NCI-H2081 (cell line): ENCODE measurements at places on chromosomes 16 and 17.

- no peak for DNase-seq
Measured at GRCh38 chr16:10995565-10995964, 51.2 kb downstream of the CLEC16A start.

GRCh38 chr17:47204722-47205418, 4.3 kb upstream of the MYL4 start:
- no peak for DNase-seq

GRCh38 chr17:46179375-46179999, 13.7 kb downstream of the KANSL1 start:
- DNase-seq, result no peak

- DNase-seq, result no peak
Measured at GRCh38 chr16:55039931-55040330, 109.3 kb downstream of the IRX5 start.

GRCh38 chr17:3826191-3826590, 19.9 kb downstream of the NCBP3 start:
- no peak for DNase-seq

GRCh38 chr16:85944572-85945423, 45.8 kb downstream of the IRF8 start:
- no peak for DNase-seq

DNA sequence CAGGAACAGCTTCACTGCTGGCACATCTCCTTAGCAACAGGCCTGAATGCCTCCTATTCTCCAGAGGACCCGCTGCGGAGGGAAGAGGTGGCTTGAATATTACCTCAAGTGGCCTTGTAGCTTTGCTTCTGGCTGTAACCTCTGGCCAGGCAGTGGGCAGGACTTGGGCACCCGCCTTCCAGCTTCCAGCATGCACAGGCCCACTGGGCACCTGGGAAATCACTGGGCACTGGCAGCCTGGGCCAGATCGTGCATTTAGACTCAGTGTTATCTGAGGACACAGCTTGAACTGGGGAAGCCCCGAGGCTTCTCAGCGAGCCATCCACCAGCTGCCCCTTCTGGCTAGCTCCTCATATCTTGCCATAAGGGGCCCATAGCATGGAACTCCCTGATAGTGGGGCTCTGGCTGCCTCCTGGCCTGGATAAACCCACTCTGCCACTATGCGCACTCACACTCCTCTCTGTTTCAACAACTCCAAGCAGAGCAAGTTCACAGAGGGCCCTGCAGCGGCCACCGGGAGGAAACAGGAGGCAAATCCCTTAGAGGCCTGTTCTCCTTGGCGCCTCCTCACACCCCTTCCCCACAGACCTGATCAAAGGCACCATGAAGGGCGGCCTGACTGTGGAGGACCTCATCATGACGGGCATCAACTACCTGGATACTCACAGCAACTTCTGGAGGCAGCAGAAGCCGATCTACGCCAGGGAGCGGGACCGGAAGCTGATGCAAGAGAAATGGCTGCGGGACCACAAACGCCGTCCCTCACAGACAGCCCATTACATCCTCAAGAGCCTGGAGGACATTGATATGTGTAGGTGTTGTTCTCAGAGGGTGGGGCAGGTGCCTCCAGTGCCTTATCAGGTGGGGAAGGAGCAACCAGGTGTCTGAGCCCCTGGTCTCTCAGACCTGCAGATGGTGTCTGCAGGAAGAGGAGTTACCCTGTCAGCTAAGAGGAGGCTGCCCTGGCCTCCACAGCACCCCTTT, 7.8 kb downstream of the ODAD4 start:
- DNase-seq, result no peak

- DNase-seq, result no peak
Measured at GRCh38 chr17:795276-795675, 13.1 kb downstream of the MRM3 start.

- DNase-seq, result no peak
Measured at GRCh38 chr17:78960928-78961327, 18.8 kb downstream of the LGALS3BP start.

DNA sequence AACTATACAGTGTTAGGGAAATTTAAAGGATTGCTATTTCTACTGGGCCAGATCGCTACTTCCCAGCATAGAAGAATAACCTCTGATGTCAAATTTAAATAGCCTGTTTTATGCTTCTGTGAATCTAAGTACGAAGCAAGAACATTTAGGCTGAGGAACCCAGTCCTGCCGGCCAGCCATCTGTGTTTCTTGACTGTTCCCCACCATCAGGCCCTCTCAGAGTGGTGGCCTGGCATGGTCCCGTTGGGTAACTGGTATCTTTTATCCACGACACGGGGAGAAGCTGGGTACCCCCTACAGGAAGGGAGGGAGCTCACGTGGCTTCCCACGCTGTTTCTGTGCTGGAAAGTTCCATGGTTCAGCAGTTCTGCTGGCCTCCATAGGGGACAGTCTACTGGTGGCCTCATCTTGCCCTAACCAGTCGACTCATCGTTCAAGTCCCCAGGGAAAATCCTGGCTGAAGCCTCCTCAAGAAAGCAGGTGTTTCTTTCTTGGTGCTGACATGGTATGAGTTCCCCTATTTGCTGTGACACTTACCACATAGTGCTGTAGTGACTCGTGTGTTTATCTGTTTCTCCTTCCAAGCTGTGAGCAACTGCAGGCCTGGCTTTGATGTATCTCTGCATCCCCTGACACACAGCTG, 201.7 kb upstream of the NLRP1 start:
- no peak for DNase-seq

DNA sequence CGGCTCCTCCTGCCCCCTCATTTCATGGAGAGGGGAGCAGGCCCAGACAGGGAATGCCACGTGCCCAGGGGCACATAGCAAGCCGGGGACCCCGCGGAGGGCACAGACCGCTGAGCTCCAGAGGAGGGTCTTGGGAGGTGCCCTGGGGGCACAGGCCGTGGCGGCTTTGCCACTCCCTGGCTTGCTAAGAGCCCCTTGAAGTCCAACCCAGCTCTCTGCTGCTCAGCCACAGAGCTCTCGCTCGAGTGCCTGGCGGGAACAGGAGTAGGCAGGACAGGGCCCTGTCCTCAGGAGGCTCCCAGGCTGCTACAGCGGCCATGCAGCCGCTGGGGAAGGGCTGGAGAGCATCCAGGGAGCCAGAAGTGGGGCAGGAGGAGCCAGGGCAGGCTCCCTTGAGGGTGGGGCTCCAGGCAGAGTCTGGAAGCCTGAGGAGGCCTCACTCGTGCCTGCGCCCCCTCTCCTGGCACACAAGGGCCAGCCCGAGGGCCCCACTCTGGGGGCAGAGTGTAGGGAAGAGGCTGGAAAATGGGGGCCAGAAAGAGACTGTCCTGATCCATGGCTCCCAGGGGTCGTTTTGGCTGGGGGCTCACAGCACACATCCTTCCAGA, 4.4 kb upstream of the RAB26 start:
- no peak for DNase-seq

DNA sequence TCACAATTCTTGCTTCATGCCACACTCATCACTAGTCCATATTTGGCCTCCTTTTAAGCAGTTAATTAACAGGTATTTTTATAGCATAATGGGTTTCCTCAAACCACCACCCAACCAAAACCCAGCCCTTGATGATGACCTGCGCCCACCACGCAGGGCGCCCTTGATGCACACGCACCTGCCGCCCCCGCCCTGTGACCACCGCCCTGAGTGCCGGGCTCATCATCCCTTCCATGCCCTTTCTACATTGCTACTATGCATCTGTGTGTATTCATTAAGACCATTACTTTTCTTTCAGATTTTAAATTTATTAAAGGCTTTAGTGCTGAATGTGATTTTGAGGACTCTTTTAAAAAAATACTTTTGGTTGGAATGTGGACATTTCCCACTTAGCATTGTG, 204.8 kb upstream of the CHMP6 start:
- DNase-seq, result no peak

DNA sequence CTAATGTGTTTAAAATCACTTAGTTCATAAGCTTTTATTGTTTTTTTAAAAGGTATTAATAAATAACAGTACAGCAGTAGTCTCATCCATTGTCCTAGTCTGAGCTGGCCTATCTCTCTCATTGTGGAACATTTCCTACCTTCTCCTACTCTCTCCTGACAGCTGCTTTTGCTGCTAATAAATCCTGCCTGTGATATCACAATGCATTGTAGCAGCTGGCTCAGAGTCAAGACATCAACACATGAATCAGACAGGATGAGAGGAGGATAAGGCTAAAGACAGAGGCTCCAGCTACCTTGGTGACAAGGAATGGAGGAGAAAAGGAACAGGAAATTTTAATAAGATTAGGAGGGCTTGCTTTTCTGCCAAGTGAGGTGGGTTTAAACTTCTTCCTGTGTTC, 626.1 kb downstream of the HS3ST4 start:
- DNase-seq, result no peak

DNA sequence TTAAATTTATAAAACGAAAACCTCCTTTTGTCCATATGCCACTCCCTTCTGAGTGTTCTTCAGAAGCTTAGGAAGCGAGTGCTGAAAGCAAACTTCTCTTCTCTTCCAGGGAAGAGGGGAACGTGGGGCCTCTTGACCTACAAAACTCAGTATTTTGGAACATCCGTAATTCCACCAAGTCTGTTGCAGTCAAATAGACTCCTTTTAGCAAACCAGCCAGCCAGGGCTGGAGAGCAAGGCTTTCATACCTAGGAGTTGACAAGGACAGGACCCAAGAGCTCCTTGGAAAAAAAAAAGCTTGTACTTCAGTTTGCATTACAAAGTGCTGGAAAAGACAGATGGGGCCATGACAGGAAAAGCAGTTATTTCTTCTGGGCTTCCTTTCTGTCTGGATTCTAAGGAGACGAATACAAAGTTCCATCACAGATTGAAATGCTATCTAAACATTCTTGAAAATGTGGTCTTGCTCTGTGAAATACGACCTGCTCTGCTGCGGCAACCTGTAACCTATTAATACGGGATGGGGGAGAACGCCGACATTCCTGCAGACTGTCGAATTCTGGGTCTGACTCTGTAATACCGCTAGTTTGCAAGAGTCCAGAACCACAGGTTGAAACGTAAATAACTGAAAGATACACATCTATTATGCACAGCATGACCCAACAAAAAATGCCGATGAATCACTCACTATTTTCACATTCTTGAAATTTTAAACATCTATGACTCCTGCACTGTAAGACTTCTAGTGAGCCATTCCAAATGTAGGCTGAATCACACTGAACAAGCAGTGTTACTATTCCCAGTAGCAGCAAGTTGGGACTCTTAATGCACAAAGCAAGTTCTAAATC, 20.6 kb downstream of the VPS53 start:
- no peak for DNase-seq

GRCh38 chr16:59216291-59216690, 482.2 kb upstream of the GOT2 start:
- no peak for DNase-seq

- DNase-seq, result no peak
Measured at GRCh38 chr17:4901648-4902344, 1.1 kb downstream of the CHRNE start.

- no peak for DNase-seq
Measured at GRCh38 chr17:71217769-71218168, 903.1 kb upstream of the SOX9 start.

DNA sequence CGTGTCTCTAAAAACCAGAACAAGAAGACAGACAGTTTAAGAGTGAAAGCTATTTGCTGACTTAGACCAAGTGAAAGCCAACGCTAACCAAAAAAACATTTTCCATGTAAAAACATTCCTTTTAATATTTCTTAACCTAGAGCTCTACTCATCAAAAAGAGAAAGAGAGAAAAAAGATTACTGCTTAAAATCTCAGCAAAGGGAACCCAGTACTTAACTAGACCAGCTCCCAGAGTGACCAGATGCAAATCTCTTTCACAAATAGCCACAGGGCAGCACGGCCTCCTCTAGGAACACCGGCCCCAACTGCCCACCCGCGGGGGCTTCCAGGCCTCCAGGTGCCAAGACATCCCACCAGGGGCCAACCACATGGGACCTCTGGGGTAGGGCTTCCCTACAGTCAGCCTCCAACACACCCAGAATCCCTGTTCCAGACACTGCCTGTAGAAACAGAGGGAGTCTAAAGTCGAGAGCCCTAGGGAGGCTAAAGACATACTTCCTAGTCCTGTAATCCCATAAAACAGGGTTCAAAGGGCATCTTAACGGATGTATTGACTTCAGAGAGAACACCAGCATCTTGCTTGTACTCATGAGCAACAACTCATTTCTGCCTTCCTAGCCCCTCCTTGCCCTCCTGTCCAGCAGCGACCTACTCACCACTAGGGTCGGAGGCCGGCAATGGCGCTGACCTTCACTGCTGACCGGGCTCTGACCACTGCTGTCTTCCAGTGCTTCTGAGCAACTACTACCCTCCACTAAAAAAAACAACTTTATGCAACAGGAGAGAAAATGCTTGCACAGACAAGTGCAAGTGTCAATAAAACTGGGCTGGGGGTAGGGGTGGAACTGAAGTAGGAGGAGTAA, 21.3 kb downstream of the ZCCHC14 start:
- DNase-seq, result no peak

DNA sequence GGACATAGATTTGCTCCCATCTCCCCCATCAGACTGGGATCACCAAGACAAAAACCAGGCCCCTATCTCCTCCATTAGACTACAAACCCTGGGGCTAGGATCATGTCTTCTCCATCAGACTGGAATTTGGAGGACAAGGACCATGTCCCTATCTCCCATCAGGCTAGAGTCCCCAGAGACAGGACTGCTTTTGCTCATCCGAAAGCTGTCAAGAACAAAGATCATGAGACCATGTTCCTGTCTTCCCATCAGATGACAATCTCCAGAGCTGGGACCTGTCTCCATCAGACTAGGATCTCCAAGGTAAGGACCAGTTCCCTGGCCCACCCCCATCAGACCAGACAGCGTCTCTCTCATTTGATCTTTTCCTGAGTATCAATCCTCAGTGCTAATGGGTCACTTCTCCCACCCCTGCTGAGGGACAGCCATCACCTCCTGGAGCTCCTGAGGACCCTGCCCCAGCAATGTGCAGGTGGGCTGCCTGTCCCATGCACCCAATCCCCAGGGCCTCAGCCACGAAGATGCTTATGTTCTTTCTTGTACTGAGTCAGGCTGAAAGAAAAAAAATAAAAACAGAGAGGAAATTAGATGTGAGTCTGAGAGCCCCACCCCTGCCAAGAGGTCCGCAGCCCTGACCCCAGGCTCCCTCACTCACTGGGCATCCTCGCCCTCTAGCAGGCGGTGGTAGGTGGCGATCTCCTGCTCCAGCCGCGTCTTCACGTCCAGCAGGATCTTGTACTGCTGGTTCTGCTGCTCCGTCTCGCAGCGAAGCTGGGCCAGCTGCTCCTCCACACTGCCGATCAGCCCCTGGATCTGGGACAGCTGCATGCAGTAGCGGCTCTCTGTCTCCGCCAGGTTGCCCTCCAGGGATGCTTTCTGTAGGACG, 90.3 kb downstream of the GOSR1 start:
- no peak for DNase-seq

- no peak for DNase-seq
Measured at GRCh38 chr16:10964891-10965326, 20.5 kb downstream of the CLEC16A start.

GRCh38 chr17:9237053-9237410, 215.7 kb downstream of the NTN1 start:
- DNase-seq, result no peak

DNA sequence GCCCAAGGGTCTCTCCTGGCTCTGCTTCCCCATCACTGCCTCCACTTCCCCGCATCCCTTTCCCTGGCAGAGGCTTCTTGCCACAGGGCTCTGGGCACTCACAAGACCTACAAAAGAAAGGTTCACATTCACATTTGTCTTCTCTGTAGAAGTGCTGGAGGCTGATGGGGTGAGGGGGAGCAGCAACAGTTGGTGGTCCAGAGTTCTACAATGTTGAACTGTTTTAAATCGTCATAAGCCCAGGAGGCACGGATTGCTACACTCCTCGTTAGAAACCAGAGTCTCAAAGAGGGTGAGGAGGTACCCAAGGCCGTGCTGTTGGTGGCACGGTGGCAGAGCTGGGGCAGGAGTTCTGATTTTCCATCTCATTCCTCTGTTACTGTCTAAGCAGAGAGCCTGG, 5.8 kb upstream of the RAI1 start:
- DNase-seq, result no peak

GRCh38 chr16:58084635-58085034, 44.5 kb downstream of the CFAP20 start:
- DNase-seq, result no peak
